T-cell (primary cell): ENCODE measurements at places on chromosomes 6 and 20. TPM values are rescaled to one million over a fixed set of nuclear protein-coding genes. Genes with fewer than 3 reads are reported as not detected.

DNA sequence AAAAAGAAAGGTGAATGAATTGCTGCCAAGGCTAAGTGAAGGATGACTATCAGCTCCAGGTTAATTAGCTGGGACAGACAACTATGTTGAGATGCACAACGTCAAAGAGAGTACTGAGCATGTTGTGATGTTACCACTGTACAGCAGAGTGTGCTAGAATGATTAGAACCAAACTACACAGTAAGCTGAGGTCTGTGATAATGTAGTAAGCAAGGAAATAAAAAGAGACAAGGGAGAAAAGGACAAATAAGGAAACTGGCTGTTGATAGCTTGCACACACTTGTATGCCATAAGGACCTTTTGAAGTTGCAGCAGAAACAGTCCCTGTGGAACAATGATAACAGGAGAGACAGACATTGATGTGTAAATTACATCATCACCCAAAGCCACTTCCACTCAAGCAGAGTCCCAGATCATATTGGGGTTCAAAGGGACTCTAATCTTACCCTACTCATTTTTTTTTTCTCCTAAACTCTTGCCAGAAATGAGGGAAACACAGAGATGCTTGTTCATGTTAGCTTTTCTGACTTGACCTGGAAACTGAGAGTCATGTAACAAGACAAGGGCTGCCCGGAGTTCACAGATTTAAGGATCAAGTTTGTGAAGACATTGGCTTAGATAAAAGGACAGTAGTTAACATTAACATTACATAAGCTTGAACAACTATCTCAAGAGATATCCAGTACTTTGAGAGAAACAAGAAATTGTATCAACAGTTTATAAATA is 189.9 kb downstream of the CENPW start:
- no peaks in the 10 kb centered on the region for H3K27me3 ChIP-seq
- H3K4me1 ChIP-seq = no peaks in the 10 kb centered on the region

DNA sequence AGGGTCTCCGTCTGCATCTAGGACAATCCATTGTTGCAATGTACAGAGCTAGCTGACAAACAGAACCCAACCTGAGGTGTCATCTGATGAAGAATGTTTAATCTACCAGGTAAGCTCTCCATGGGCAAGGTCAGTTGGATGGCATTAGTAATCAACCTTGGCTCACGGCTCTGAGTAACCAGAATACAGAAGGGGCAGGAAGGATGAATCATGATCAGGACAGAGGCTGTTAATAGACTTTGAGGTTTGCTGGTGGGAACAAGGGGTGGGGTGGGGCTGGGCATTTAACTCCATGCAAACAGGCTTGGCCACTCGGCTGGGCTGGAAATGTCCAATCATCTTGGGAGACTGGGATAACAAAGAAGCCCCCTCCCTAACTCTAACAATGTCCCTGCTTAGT is 77.1 kb upstream of the MRPS10 start:
- peak overlapping the region; percentile 44 for H3K27ac ChIP-seq
- DNase-seq = no peak
- H3K36me3 ChIP-seq = no peaks in the 10 kb centered on the region
- no peak overlapping the region for H3K4me3 ChIP-seq

DNA sequence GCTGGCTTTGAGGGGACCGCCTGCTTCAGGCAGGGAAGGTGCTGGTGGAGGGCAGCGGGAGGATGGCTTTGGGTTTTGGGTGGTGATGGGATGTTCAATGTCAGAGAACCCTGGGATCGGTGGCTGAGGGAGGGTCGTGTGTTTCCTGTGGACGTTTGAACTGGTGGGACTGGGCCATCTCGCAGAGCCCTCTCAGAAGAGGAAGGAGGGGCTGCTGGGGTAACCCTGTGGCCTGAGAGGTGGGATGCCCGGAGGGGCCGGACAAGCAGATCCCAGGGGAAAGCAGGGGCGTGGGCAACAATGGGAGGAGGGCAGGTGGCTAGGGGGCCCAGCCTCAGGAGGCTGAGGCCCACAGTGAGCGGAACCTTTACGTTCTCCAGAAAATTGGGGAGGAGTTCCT is 34.9 kb downstream of the PYGB start:
- no peak for DNase-seq
- H3K4me1 ChIP-seq = peaks cover 16% of the 10 kb centered on the region
- no peaks in the 10 kb centered on the region for H3K27me3 ChIP-seq
- no peak overlapping the region for H3K27ac ChIP-seq
- H3K36me3 ChIP-seq = peaks cover 86% of the 10 kb centered on the region

ETV7 gene
- 1.1 TPM for total RNA-seq
